ENCODE measurements at places on chromosomes 4 and X. TPM values are rescaled to one million over a fixed set of nuclear protein-coding genes. Genes with fewer than 3 reads are reported as not detected.

- no peak for DNase-seq
Measured at GRCh38 chrX:104445591-104445990, 120.4 kb upstream of the IL1RAPL2 start.

DNA sequence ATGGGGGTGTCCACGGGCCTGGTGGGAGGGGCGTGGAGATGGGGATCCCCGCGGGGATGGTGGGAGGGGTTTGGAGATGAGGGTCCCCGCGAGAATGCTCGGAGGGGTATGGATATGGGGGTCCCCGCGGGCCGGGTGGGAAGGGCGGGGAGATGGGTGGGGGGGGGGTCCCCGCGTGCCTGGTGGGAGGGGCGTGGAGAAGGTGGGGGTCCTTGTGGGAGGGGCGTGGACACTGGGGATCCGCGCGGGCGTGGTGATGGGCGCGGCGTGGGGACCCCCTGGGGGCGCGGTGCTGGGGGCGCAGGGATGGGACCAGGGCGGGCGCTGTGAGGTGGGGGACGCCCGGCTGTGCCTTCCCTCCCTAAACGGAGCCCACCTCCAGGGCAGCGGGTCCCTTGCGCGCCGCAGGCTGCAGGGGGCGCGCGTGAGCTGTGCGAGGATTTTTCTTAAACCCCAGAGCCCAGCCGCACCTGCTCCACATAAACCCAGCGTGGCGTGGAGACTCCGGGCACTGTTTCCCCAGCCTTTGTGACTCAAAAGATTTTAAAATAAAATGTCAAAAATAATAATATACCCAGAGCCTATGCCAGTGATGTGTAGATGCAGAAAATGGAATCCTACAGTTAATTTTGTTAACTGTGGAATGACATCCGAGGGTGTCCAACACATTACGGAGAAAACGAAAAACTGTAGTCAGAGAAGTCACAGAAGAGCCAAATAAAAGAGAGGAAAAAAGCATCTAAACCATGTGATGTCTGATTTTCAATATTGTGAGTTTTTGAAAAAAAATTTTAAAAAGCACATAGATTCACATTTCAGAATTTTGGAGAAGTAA, 1.5 kb upstream of the ASMTL start:
- DNase-seq, result no peak

DNA sequence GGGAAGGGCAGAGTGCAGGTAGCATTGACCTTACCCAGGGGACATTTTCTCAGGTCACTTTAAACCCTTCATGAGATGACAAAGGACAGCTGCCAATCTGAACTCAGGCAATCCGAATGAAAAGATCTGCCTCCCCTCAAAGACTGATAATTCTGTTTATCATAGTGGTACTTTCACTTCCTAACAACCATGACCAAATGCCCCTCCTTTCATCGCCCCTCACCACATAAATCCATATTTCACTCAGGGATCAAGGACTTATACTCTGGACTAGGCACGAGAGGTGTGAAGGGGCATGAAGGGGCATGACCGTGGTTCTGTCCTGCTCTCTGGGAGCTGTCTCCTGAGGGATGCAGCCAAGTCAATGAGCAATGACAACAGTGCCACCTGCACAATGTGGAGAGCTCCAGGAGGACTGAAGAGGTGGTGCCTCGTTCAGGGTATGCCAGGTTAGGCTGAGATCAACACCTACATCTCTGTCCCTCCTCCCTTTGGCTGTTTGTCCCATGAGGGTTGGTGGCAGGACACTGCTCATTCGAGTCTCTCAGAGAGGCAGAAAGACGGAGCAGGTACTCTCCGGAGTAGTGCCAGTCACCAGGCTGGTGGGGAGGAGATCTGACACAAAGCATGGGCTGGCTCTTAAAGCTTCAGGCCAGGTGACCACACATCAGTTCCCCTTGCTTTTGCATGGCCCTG, 12.5 kb downstream of the HS3ST1 start:
- no peak for DNase-seq

- no peak for DNase-seq
Measured at GRCh38 chr4:70915874-70916559, 13.8 kb downstream of the MOB1B start.

- DNase-seq, result no peak
Measured at GRCh38 chrX:39765327-39765726, 332.4 kb downstream of the BCOR start.

DNA sequence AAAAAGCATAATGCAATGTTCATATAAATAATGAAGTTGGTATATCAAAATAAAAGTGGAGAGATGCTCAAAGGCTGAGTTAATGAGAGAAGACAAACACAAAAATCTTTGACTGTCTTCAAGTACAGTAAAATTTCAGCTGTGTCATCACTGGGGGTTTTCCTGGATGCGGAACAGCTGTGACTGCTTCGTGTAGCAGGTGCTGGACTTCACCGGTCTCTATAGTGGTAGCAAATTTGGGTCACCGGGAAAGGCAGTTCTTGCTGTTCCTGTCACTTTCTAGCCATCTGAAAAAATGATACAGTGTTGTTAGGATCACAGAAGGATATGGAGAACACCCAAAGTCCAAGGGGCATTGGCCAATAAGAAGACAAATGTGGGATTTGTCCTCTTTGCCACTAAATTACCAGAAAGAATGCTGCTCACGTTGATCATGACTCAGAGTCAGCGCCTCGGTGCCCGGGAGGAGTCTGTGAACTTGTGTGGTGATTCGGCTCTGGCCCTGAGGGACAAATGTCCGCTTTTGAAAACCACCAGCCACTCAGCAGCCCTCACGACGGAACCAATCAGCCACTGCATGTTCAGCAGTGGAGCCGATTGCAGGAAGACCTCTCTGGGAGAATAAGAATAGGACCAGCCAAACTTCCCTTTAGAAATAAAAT, 230.1 kb upstream of the FAT1 start:
- no peak for DNase-seq

DNA sequence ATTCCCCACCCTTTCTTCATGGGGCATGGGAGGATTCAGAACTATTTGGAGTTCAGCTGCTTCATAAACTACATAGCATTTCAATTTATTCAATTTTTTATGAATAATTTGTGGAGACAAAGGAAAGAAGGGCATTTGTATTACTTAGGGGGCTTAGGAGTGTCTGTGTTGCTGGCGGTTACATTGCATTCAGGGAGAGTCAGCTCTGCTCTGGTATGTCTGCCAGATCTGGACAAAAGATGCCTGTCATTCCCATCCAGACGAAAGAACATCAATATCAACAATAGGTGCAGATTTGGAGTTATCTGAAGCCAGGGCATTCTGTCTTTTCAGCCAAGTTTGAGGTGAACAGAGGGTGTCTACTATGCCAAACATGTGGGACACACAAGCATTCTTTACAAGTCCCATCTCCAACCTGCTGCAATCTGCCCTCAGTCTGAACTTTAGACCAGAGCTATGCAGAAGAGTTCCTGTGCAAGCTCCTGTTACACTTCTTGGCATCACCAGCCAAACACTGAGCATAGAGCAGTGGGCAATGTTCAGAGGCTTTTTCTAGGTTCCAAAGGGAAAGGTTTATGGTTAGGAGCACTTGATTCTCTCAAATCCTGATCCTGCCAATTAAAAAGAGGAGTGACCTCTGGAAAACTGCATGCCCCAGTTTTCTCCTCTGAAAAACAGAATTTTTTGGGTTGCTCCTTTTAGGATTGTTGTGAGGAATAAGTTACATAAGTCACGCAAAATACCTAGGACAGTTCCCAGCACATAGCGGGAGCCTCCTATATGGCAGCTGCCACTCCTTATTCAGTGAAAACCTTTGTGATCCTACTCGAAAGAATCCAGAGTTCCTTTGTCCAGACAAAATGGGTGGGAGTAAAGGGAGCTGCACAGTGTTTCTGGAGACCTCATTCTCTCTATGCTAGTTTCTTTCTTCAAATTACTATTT, 719.5 kb upstream of the SLIT2 start:
- DNase-seq, result no peak

- DNase-seq, result no peak
Measured at GRCh38 chrX:8748855-8749254, 16.9 kb upstream of the ANOS1 start.

DNA sequence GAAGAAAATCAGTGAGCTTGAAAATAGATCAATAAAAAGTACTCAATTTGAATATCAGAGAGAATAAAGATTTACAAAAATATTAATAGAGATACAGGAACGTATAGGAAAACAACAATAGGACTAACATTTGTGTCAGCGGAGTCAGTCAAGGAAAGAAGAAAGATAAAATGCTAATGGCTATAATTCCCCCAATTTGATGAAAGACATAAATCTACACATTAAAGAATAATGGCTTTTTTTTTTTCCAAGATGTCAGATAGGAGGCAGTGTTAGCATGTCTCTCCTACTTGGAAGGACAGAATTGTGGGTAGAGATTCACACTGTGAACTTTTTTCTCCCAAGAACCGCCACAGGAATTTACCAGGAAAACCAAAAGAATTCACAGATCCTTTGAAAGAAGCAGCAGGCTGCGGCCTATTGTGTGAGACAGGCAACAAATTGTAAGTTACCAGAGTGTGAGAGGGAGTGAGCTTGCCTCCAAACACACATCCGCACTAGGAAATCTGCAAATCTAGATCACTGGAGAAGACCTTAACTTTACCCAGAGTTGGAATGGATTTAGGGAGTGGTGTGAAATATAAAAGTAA, 249.9 kb downstream of the PRDM5 start:
- no peak for DNase-seq

- no peak for DNase-seq
Measured at GRCh38 chr4:41728573-41728913, 20.0 kb downstream of the PHOX2B start.

- no peak for DNase-seq
Measured at GRCh38 chr4:42638321-42638720, 18.6 kb downstream of the ATP8A1 start.

- DNase-seq, result no peak
Measured at GRCh38 chr4:63922146-63922545, 487.1 kb downstream of the TECRL start.

DNA sequence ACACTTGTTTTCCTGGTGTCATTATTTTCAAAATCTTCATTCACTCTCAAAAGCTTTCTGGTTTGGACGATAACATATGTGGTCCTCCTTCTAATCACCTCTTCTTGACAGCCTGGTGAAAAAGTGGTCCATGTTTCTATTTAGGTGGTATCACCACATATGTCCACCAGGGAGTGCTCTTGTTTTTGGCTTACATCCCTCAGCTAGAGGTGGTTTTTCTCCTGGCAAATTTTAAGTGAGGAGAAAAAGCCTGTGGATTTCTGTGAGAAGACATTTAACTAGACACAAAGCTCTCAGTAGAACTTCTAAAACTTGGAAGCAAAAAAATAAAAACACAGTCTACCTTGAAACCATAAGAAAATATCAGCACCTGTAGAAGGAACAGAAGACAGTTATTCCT, 58.0 kb upstream of the FRMPD4 start:
- no peak for DNase-seq

DNA sequence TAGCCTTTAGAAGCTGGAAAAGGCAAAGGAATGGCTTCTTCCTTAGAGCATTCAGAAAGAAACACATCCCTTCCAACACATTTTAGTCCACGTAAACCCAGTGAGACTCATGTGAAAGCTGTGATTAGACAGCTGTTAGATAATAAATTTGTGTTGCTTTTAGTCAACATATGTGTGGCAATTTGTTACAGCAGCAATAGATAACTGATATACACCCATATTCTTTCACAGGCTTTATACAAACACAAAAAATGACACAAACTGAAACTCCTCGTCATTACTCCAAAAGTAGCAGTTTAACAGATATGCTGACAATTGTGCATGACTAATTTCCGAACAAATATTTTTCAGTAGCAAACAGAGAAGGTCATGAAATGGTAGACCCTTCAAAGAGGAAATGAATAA, 65.3 kb downstream of the ANTXR2 start:
- no peak for DNase-seq

- DNase-seq, result no peak
Measured at GRCh38 chr4:28225050-28225449, 1364.4 kb downstream of the STIM2 start.

GRCh38 chr4:110096405-110096804, 102.0 kb downstream of the ELOVL6 start:
- DNase-seq, result no peak

DNA sequence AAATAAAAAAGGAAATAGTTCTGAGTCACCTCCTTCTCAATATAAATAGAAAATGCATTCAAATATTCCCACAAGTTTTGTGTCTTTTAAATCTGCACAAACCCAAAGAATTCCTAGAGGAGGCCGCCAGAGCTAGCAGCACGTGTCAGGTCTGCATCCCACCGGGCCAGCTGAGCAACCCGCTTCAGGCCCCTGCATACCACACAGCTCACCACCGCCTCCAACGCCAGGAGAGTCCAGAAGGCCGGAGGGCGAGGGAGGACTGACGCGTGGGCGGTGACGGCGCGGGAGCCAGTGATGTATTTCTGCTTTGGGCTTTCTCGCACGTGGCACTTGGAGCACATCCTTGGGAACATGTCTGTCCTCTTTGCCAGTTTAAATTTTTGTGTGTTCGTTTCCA, 61.9 kb upstream of the CLDN34 start:
- DNase-seq, result no peak

GRCh38 chr4:138500869-138501268, 258.7 kb upstream of the SLC7A11 start:
- no peak for DNase-seq

DNA sequence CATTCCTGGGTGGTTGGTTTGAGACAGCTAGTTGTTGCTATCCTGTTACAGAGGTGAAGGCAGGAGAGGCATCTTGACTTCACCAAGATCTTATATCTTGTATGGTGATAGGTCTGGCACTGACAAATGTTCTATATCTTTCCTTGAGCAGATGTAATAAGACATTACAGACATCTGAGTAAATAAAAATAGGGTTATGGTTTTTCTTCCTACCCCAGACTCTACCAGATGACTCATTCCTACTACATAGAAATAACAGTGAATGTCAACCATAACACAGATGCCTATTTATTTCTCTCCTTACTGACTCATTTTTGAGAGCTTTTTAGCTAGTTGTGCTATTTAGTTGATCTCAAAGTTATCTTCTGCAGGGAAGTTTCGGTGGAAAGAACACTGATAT, 21.9 kb downstream of the HNRNPH2 start:
- no peak for DNase-seq

- no peak for DNase-seq
Measured at GRCh38 chrX:18297251-18297650, 57.2 kb downstream of the SCML2 start.

DNA sequence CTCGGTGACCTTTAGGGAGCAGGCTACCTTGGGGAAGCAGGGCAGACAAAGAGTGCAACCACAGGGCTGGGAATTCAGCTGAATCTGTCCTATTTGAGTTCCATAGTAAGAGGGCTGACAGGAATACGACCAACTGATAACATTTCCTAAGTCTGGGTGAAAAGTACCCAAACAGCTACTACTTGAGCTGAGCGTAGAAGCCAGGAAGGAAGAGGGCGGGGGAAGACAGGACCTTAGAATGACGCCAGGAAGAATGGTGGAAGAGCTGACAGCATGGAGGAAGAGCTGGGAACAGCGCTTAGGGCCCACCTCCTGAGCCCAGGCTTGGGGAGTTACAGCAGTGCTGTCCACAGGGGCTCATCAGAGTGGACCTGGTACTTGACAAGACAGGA, 14.4 kb downstream of the MECP2 start:
- no peak for DNase-seq

SYNPO2 gene
- 40.6 TPM for total RNA-seq

GPR34 gene
- 0.48 TPM for total RNA-seq

C4orf50 gene
- total RNA-seq, result 0.04 TPM

FGD1 gene
- 5.0 TPM for total RNA-seq

SMIM10L2A gene
- total RNA-seq, result 2.7 TPM

NAP1L2 gene
- 0.50 TPM for total RNA-seq

ADRA2C gene
- total RNA-seq, result 4.6 TPM

RASL11B gene
- total RNA-seq, result 0.15 TPM

TCEAL6 gene
- not detected for total RNA-seq

P2RY10 gene
- 1.9 TPM for total RNA-seq

ZNF711 gene
- total RNA-seq, result 2.2 TPM

CLCN4 gene
- 3.1 TPM for total RNA-seq

CPZ gene
- total RNA-seq, result 0.76 TPM

PCYT1B gene
- 1.1 TPM for total RNA-seq

POLN gene
- total RNA-seq, result 1.1 TPM

SLC39A8 gene
- 2.9 TPM for total RNA-seq

Data from esophagus squamous epithelium (tissue), 5 donors.